ENCODE measurements at places on chromosomes 11 and 22.

GRCh38 chr11:76265771-76266241 lies 59.5 kb upstream of the WNT11 start:
- no peak for DNase-seq

DNA sequence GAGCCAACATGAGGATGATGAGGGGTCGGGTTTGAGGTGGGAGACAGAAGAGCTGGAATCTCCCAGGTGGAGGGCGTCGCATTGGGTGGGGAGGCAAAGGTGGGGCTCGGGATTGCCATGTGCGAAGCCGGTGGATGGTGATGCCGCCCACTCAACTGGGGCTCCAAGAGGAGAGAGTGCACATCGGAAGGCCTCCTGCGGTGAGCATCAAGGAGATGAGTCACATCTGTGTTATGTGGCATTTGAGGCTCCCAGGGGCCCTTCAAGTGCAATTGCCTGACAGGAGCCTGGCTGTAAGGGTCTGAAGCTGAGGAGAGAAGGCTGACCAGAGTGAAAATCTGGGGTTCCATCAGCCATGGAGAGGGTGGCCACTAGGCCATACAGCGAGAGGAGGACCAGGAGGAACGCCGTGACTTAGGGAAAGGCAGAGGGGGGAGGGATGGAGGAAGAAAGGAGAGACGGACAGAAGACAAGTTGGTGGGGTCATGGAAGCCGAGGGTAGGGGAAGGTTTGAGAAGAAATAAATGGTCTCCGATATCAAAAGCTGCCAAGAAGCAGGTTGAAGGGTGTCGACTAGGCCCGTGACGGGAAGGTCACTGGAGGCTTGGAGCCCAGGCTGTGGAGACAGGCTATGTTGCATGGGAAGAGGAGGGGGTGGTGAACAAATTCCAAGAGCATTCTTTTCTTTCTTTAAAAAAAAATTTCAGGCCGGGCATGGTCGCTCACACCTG lies 21.3 kb downstream of the RASD2 start:
- DNase-seq: peak; percentile 31

DNA sequence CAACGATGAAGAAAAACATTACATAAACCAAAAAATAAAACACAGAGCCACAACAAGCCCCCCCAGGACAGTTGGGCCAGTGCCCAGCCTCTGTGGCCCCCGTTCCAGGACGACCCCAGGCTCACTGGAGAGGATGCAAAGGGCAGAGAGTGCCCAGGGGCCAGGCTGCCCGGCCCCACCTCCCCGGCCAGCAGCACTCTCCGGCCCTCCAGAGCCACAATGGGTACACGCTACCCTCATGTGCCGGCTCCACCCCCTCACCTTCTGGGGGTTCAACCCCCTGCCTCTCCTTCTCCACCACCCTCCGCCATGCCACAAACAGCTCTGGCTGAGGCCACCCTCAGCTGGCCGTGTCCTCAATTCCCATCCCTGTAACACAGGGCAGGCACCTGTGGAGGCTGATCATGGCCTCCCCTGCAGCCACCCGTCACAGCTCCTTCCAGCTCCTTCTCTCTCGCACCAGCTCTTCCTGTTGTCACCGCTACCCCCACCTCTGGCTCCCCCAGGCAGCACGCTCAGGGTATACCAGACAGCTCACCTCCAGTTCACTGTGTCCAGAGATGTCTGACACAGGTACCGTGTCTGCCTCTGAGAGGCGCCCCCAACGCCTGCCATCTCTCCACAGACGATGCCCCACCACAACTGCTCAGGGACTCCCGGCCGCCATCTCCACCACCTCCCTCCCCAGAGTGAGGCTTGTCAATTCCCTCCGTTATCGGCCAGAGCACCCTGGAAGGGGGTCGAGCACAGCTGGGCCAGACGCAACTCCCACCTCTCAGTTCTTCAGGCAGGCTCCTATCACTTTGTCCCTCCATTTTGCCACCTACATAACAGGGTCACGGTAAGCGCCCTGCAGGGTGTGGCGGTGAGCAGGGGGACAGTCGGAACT lies 30.8 kb upstream of the MOB2 start:
- DNase-seq: no peak

- no peak for DNase-seq
These were observed 343.0 kb upstream of the NCAM1 start for GRCh38 chr11:112617977-112618826.

GRCh38 chr11:18000760-18001159 lies 12.1 kb downstream of the SERGEF start:
- no peak for DNase-seq

DNA sequence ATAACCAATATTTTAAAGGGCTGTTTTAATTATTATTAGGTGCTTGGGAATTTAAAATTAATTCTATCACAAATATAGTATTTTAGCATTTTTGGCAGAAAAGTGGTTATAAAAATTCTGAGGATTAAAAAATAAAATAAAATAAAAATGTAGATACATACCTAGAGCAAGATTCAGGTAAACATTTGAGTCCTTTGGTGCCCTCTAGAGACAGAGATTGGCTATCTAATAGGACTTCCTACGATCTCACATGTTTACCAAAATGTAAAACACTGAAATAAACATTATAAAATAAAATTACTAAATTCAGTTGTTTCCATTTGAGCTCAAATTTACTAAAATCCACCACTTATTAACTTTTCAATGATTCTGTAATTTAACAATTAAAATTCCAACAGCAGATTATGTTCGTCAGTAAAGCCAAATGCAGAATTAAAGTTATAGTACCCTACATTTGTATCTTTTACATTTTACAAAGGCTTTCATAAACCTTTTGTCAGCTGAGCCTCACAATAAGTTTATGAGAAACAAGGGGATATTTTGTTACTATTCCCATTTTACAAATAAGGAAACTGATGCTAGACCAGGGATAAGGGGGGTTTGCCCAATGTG lies 27.7 kb downstream of the SLC36A4 start:
- DNase-seq: peak; percentile 67
